ENCODE measurements at places on chromosomes 7 and 10.

- no peak for DNase-seq
Measured at GRCh38 chr10:132106431-132106830, 40.7 kb downstream of the JAKMIP3 start.

GRCh38 chr10:131570716-131571307 lies 259.3 kb upstream of the TCERG1L start:
- DNase-seq = no peak

DNA sequence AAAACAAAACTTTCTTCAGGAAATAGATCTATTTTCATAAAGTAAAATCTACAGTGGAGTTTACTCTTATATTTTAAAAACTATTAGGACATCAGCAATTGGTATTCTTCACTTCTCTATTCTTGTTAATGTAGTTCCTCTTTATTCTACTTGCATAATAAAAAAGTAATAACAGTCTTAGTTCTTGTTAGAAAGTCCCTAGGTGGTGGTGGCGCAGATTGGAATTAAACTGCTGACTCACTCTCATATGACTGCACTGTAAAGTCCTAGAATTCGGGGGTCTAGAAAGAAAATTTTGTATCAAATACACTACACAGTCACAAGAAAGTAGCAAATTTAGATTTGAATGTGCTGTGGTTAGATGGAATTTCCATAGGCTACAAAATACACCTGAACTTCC lies 44.6 kb upstream of the TES start:
- DNase-seq = peak; percentile 49

GRCh38 chr10:97780841-97781617 lies 9.2 kb upstream of the SFRP5 start:
- no peak for DNase-seq

DNA sequence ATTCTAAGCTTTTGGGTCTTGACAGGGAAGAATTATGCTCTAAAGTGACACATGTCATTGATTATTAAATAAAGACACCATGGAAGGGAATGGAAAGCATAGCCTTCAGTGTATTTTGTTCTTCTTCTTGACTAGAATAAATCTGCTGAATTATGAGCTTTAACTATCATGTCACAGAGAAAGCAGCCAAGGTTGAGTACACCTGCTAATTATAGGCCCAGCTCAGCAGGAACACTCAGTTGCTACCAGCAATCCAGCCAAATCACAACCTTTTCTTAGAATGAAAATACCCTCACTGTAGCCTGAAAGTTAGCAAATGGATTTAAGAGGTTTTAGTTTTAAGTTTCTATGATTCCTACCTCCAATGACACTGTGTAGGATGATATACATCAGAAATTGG lies 225.3 kb upstream of the RHOBTB1 start:
- DNase-seq = no peak

DNA sequence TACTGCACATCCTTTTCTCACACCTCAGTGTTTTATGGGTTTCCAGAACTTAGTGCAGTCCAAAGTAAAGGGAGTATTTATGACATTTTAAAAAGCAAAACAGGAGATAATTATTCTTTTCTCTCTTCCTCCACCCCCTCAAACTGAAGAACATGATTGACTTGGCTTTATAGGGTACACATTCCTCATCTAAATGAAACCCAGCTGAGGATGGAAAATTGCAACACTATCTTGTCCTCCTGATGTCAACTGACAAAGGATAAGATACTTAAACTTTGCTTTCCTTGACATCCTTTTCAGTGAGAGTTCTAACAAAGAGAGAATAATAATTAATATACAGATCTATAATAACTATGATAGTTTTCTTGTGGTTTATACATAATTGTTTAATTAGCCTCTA lies 299.1 kb downstream of the BBS9 start:
- no peak for DNase-seq

DNA sequence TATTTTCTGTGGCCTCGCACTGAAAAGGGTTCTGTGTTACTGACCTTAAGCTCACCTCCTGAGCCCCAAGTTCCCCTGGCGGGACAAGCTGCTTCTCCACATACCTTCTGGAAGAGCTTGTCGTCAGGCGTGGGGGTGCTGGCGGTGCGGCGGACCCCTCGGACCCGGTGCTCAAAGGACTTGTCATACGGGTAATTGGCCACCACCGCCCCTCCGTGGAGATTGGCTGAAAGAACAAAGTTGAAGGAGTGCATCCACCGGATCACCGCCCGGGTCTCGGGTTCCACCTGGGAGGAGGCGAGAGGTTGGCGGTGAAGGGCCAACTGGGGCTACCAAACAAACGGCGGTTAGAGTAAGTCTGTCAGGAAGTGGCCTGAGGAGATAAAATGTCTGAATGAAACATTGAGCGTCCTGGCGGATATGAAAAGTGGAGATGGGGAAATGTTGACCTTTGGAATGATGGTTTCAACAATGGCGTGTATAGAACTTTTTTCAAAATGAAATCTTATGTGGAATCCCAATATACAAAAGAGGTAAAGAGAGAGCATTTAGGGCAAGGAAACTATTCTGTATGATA lies 16.5 kb downstream of the CPN1 start:
- no peak for DNase-seq

- DNase-seq = no peak
Measured at GRCh38 chr7:41870461-41871138, 167.7 kb upstream of the INHBA start.

DNA sequence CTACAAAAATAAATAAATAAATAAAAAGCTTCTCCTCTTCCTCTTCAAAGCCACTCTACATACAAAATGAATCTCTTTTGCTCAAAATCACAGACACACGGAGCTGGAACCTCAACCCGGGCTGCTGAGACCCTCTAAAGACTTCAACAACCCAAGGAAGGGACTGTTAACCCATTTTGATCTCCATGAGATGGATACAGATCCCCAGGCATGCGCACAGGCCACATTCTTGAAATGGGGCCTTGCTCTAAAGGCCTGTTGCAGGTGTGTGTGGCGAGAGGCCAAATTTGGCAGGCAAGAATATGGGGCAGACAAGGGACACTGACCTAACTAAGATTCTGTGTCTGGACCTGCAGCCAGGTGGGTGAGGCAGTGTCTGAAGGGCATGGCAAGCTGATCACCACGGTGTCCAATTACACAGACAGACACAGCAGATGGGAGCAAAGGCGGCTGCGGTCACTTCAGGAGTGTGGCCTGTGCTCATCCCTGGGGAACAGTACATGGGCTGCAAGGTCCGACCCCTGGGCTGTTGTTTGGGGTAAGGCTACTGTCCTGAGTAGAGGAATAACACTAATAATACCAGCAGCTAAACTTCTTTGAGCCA lies 219.8 kb downstream of the HECW1 start:
- DNase-seq = no peak

- no peak for DNase-seq
Measured at GRCh38 chr7:72267291-72267800, 144.8 kb downstream of the CALN1 start.

GRCh38 chr7:17298840-17299482 lies 509 bp downstream of the AHR start:
- DNase-seq = no peak

GRCh38 chr7:149732111-149732561 lies 41.3 kb downstream of the ZNF467 start:
- DNase-seq = no peak

- DNase-seq = no peak
Measured at GRCh38 chr10:821322-821721, 110.2 kb downstream of the LARP4B start.

DNA sequence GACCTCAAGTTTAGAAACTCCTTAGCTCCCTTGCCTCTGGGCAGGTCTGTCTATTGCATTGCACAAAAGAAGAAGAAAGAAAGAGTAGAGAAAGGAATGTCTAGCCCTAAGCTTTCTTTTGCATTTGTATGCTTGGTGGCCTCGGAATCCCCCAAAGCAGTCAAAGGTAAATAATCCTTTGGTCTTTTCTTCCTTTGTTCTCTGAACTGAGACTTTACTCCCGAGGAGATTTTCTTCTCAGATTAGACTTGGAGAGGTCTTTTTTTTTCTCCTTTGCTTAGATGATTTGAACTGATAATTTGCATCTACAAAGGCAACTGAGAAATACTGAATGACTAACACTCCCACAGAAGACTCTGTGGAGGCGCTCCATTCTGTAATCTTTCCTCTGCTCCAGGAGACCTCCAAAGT lies 93.2 kb downstream of the AKR1D1 start:
- DNase-seq = no peak

- no peak for DNase-seq
Measured at GRCh38 chr7:39594988-39595620, 28.3 kb upstream of the RALA start.

DNA sequence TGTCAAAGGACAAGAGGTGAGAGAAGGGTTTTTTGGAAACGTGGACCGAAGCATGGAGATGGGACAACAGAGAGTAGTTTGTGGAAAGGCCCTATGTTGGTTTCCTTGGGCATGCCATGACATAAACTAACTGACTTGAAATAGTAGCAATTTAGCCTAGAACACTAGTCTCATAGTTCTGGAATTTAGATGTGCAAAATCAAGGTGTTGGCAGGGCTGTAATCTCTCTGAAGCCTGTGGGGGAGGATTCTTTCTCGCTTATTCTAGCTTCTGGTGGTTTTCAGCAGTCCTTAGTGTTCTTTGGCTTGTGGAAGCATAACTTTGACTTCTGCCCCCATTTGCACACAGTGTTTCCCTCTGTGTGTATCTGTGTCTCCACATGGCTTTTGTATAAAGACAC lies 283.4 kb downstream of the GFRA1 start:
- no peak for DNase-seq

DNA sequence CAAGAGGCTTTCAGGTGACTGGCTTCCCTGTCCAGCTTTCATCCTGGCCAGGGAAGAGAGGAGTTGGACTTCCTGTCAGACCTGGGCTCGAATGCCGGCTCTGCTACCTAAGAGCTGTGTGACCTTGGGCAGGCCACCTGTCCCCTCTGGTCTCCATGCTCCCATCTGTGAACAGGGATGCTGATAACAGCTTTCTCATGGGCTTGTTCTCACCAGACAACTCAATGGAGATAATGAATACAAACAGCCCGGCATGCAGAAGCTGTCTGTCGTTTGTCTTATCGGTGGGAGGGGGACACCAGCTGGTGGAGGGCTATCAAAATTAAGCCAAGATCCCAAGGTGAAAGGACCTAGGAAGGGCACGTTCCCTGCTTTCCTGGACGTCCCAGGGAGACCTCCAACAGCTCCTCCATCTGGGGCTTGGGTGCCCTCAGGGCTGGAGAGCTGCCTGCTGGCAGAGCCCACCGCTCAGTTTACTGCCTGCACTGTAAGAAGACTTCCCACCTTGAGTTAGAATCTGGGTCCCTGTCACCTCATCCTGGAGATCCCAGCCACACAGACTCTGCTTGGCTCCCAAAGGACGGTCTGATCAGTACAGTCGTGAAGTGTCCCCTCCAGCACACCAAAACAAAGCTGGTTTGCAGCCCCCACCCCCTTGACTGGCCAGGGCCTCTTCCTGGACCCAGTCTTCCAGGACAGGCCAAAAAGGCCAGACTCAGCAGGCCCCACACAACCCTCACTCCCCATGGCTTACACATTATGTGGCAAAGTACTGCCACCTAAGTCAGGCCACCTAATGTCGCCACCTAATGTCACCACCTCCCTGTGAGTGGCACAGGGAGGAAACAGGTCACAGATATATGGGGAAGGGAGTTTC lies 40.9 kb downstream of the PPIF start:
- no peak for DNase-seq

- DNase-seq = no peak
Measured at GRCh38 chr7:134333943-134334342, 17.2 kb upstream of the SLC35B4 start.

DNA sequence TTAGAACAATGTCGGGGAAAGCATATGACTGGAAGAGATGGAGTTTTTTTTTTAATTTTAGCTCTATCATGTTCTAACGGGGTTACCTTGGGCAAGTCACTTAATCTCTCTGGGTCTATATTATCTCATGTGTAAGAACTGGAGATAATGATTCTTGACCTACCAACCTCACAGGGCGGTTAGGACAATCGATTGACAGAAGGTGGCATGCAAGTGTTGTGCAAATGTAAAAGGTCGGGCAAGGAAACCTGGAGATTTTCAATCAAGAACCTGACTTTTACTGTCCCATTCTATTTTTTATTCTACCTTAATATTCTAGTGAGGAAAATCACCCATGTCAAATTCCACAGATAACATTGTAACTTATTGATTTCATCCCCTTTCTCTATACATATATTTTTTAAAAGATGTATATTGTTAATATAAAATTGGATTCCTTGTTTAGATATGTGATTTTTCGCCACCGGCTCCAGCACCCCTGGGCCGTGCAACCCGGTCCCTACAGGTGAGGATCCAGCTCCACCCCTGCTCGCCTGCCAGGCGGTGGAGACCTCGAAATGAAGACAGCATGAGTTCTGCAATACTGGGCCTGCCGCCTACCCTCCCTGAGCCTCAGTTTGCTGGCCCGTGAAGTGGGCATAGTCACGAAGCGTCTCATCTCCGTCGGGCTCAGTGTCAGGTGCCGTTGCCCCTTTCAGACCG lies 497.6 kb upstream of the PHF14 start:
- no peak for DNase-seq

GRCh38 chr7:90607196-90607595 lies 11.1 kb downstream of the CDK14 start:
- no peak for DNase-seq

GRCh38 chr7:31729195-31729804 lies 42.3 kb downstream of the PPP1R17 start:
- DNase-seq = no peak

DNA sequence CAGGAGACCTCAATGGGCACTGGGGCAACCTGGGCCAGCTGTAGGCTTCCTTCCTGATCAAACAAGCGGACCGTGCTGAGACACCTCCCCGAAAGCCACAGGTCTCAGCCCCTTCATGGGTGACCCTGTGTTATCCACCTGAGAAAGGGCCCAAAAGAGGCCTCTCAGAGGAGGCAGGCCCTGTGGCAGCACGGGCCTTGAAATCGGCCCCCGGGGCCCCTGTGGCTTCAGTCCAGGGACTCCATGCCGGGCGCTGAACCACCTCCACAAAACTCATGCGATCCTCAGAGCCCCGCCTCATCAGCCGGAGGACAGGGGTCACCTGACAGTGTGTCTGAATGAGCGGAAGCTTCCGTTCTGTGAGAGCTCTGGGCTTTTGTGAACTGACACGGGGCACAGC lies 307.1 kb downstream of the PAXIP1 start:
- no peak for DNase-seq

DNA sequence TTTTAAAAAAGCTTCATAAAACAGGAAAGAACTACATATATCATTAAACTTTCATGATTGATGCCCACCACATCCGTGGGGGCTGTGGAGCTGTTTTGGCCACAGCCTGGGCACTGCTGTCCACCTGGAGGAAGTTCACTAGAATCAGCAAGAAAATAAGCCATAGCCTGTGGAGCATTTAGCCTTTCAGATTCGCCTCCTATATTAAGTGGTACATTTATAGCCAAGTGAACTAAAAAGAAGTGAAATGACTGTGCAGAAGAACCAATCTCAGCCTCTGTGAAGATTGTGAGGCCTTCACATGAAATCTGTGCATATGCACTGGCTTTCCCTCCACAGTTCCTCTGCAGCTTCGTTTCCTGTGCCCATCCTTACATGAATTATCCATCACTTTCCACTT lies 23.5 kb downstream of the WNT16 start:
- DNase-seq = no peak

All from GM12864 (cell line).